ENCODE measurements at places on chromosomes 16 and 17.

- DNase-seq = no peak
Measured at GRCh38 chr17:17754719-17755686, 73.7 kb downstream of the RAI1 start.

GRCh38 chr17:76223802-76224201 is 16.5 kb downstream of the RNF157 start:
- DNase-seq = no peak

DNA sequence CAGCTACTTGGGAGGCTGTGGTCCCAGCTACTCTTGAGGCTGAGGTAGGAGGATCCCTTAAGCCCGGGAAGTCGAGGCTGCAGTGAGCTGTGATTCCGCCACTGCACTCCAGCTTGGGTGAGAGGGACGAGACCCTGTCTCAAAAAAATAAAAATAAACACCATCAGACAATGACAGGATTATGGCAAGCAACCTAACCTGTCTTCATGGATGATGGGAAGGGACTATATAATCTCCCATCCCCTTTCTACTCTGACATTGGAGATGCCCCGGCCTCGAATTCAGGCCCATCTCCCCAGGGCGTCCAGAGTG is 893 bp downstream of the TRIM25 start:
- no peak for DNase-seq

GRCh38 chr16:27813591-27813990 is 249.9 kb downstream of the GSG1L start:
- DNase-seq = no peak

GRCh38 chr16:2483939-2484897 is 9.3 kb downstream of the TBC1D24 start:
- no peak for DNase-seq

DNA sequence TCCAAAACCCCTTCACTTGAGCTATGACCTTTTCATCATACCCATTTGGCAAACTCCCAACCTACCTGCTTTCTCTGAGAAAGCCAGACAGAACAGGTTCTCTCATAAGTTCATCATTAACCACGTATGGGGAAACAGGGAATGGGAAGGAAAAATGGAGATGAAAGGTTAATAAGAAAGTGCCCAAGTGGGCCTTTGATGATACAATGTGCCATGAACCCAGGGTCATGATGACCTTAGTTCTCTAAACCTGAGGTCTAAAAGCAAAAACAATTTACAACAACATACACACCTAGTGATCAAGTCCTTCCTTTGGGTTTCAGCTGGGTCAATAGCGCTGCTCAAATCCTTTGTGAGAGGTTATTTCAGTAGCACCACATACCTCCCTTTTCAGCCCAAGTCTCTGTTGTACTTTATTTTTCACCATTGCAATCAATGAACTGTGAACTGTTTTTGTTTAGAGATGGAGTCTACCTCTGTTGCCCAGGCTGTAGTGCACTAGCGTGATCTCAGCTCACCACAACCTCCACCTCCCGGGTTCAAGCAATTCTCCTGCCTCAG is 14.5 kb upstream of the RANGRF start:
- DNase-seq = no peak

- DNase-seq = no peak
Measured at GRCh38 chr17:38881600-38882191, 11.8 kb downstream of the LASP1 start.

DNA sequence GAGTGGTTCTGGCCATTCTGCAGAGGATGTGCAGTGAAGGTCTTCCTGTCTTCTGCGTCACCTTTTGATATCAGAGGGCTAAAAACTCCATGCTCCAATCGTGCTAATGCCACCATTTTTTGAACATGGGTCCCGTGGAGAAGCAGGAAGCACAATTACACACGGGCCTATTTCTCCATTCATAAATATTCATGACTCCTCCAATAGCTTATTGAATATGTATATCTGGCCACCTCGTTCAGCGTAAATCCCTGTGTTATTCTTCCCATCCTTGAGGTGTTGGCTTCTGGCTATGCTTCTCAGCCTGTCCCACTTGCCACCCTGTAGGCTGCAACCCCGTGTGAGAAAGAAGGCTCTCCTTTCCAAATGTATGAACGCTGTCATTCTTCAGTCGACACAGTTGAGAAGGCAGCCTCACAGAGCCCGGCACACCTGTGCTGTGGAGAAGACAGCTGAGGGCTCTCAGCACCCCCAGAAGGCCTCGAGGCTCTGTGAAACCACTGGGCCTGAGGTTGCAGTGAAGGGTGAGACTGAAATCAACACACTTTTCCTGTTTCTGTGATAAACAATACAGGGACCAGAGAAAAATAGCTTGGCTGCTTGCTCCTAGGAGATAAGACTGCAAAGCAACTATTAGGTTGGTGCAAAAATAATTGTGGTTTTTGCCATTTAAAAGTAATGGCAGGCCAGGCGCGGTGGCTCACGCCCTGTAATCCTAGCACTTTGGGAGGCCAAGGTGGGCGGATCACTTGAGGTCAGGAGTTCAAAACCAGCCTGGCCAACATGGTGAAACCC is 4.9 kb upstream of the ANKRD40CL start:
- DNase-seq = no peak

GRCh38 chr17:66296289-66296725 is 6.1 kb upstream of the PRKCA start:
- no peak for DNase-seq

DNA sequence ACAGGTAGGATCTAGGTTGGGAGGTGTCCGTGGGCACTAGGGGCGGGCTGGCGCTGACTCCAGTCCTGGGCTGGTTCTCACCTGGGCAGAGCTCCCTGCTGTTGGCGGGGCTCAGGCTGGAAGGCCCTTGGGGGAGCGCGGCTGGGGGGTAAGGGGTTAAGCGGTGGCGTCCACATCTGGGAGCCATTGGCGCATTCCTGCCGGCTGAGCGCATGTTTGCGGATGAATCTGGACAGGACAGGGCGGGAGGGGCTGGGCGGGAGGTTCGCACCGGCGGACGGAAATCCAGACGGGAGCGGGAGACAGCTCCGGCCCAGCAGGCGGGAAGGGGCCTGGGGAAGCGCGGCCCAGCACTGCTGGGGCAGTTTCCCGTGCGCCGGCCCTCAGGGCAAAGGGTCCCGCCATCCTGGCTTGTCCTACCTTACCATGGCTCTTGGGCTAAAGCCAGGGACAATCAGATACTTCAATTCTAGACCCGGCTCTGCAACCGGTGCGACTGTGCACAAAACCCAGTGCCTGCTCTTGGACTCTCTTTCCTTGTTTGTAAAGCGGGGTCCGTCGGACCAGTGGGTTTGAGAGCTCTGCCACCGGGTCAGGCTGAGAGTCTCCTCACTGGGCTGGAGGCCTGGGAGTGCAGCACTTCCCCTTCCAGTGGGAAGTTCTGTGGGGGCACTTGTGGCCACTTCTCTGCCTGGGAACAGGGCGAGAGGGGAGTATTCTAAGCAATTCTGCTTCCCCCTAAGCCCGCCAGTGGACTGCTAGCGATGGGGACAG is 7.8 kb downstream of the RARA start:
- DNase-seq = no peak

- peak; percentile 33 for DNase-seq
Measured at GRCh38 chr16:20385844-20386832, 18.4 kb downstream of the PDILT start.

DNA sequence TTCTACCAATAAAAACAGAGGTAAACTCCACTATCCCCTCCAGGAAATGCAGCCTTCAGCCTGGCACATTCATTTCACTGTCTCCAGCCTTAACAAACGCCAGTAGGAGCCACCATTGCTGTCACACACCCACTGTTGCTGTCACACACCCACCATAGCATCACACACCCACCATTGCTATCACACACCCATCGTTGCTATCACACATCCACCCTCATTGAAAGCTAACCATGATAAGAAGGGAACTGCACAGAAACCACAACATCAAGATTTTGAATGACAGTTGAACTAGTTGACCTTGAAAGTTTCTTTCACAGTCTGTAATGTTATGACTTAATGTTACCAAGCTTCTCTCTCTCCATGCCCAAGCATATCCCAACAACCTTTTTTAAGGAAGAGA is 38.1 kb downstream of the SHCBP1 start:
- no peak for DNase-seq

- DNase-seq = no peak
Measured at GRCh38 chr16:30668393-30668792, 10.2 kb downstream of the FBRS start.
